ENCODE measurements at places on chromosomes 2 and 18. TPM values are rescaled to one million over a fixed set of nuclear protein-coding genes. Genes with fewer than 3 reads are reported as not detected.

The ITGB6 gene
- 58.6 TPM for total RNA-seq

The UGT1A10 gene
- not detected for total RNA-seq

The ZNF804A gene
- total RNA-seq: 0.05 TPM

The TRIM43 gene
- not detected for total RNA-seq

The SATB2 gene
- total RNA-seq: 0.28 TPM

The KCNIP3 gene
- 0.99 TPM for total RNA-seq

The KIAA1328 gene
- total RNA-seq: 3.0 TPM

The MC5R gene
- total RNA-seq: not detected

The COL4A4 gene
- total RNA-seq: 0.05 TPM

The DSC1 gene
- 0.28 TPM for total RNA-seq

The METTL5 gene
- 78.2 TPM for total RNA-seq

The PREPL gene
- 24.4 TPM for total RNA-seq

The GALNT1 gene
- 97.1 TPM for total RNA-seq

The PDE1A gene
- total RNA-seq: under 0.01 TPM

The GREB1 gene
- not detected for total RNA-seq

The MAL gene
- 6.1 TPM for total RNA-seq

The DHX57 gene
- 11.8 TPM for total RNA-seq

The ELAC1 gene
- total RNA-seq: 4.9 TPM

The TUBA4A gene
- total RNA-seq: 330 TPM

The RBM43 gene
- total RNA-seq: 2.0 TPM

The KIF5C gene
- total RNA-seq: not detected

The PTPRN gene
- total RNA-seq: 0.49 TPM

The IL1R2 gene
- not detected for total RNA-seq

The NAB1 gene
- 48.6 TPM for total RNA-seq

The RAD51AP2 gene
- 0.14 TPM for total RNA-seq

The DIS3L2 gene
- 25.2 TPM for total RNA-seq

The SERPINB10 gene
- 0.28 TPM for total RNA-seq

The CCBE1 gene
- 0.85 TPM for total RNA-seq

The FSHR gene
- total RNA-seq: not detected

The STRN gene
- 14.5 TPM for total RNA-seq

The LRRTM4 gene
- not detected for total RNA-seq

The INHBB gene
- total RNA-seq: not detected

The CRACDL gene
- total RNA-seq: 3.6 TPM

The PRLH gene
- not detected for total RNA-seq

The FOSL2 gene
- 74.8 TPM for total RNA-seq

The HJURP gene
- total RNA-seq: 26.2 TPM

The KIF3C gene
- total RNA-seq: 15.1 TPM

The PROKR1 gene
- not detected for total RNA-seq

The PSTPIP2 gene
- 20.2 TPM for total RNA-seq

The COL6A3 gene
- 55.6 TPM for total RNA-seq

The TTC39C gene
- 23.1 TPM for total RNA-seq

The CHRND gene
- total RNA-seq: not detected

The LOXL3 gene
- 0.56 TPM for total RNA-seq

The CACNB4 gene
- 0.33 TPM for total RNA-seq

The TMEM198 gene
- 0.93 TPM for total RNA-seq

The TUBB8B gene
- total RNA-seq: not detected

The TRIM54 gene
- not detected for total RNA-seq

The HOXD1 gene
- not detected for total RNA-seq

The UGT1A3 gene
- total RNA-seq: not detected

The PDE11A gene
- total RNA-seq: not detected

The C2orf66 gene
- total RNA-seq: 0.56 TPM

The ACTG2 gene
- total RNA-seq: 2.3 TPM

The CCL20 gene
- 17.5 TPM for total RNA-seq

The MRPL30 gene
- total RNA-seq: 33.0 TPM

The DLGAP1 gene
- total RNA-seq: 0.07 TPM

The SYT4 gene
- total RNA-seq: not detected

The CFAP65 gene
- not detected for total RNA-seq
